ENCODE measurements at places on chromosomes 3 and 15.

- DNase-seq = no peak
Measured at GRCh38 chr15:41921167-41921566, 27.3 kb upstream of the SPTBN5 start.

DNA sequence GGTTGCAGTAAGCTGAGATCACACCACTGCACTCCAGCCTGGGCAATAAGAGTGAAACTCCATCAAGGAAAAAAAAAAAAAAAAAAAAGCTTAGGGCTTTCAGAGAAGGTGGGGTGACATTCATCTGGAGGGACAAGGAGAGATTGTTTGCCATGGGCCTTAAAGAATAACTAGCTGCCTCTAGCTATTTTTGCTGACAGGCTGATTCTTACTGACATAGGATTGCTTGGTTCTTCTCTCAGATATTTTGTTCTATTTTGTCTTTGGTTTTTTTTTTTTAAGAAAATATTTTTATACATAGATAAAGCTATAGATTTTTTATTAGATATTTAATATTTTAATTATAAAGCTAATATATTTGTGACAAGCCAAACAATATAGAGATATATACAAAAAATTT lies 24.2 kb upstream of the PIAS1 start:
- no peak for DNase-seq

DNA sequence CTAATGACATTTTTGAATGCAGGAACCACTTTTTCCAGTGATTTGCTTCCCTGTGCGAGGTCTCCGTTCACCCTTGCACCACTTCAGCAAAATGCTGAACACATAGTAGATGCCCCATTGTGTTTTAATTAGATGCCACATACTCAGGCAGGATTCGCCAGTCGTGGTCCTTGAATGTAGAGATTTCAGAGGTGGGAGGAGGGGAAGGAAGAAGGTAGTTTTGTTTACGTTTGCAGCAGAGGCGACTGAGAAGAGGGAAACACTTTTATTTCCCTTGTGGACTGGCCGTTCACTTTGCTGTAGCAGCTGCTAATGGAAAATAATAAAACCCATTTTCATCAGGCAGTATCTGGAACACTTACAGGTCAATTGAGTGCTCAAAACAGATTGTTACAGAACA lies 262.8 kb upstream of the TBL1XR1 start:
- DNase-seq = no peak

GRCh38 chr15:58549785-58550074 lies 117.9 kb downstream of the LIPC start:
- no peak for DNase-seq

- DNase-seq = no peak
Measured at GRCh38 chr15:31405200-31405920, 78.7 kb downstream of the KLF13 start.

GRCh38 chr3:97340940-97341339 lies 423.6 kb upstream of the ARL6 start:
- DNase-seq = no peak

DNA sequence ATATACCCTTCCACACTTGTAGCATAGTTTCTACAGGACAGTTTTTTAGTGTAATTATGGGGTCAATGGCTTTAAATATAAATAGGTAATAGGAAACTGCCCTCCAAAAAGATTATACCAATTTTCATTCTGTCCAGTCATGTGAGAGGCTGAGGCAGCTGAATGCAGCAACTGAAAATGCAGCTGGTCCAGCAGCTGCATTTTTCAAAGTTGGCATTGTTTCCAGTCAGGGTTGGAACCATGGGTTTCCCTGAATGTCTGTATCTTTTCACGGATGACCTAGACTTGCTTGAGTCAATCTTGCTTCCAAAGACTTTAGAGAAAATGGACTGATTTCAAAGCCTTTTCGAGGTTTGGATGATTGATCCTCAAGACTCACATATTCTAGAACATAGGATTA lies 9.9 kb upstream of the KNL1 start:
- DNase-seq = no peak

DNA sequence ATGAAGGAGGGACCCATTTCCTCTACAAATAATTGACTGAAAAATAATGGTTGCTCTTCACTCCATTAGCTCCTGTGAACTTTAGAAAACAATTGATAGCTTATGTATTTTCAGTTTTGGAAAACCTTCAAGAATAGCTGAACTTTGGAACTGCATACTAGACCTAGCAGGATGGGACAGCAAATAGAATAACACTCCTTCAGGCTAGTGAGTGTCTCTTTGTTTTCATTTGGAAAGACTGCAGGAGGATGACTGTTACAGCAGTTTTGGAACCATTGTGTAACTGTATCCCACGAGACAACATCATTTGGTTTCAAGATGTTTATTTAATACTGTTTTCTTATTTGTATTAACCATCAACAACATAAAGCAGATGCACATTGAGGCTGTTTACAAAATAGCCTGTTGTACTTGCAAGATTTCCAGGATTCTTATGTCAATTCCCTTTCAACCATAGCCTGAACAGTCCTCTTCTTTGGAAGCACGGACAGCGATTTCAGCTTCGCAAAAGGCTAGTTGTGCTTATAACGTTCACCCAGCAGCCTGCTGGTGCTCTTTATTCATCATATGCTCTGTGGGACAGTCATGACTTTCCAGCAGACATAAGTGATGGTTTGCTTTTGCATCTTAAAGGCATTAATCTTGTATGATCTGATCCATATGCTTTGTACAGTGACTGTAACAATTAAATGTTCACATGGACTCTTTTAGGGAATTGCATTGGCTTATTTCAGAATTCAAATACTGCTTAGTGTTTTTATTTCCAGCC lies 335.5 kb downstream of the IL5RA start:
- DNase-seq = no peak

GRCh38 chr15:90887037-90887481 lies 2.8 kb downstream of the FES start:
- DNase-seq = no peak

- no peak for DNase-seq
Measured at GRCh38 chr15:82549199-82549665, 9.0 kb upstream of the RPS17 start.

- no peak for DNase-seq
Measured at GRCh38 chr3:151307131-151307530, 9.5 kb downstream of the GPR87 start.

DNA sequence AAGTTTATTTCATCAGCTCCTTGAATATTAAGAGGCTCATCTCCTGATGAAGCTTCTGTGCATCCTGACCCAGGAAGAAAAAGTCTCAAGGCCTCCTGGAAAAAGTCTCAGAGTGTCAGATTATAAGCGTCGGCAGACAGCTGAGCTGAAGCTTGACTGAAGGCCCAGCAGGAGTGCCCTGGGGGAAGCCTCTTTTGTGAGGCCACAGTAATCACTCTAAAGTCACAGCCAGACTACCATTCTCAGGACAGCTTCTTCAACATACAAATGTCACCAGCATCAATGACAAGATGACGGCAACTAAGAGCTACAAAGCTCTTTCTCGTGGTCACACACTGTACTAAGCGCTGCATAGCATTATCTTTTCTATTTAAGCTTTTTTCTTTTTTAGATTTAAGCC lies 72.7 kb upstream of the LRRN1 start:
- DNase-seq = no peak

- DNase-seq = no peak
Measured at GRCh38 chr3:69201658-69202057, 79.3 kb upstream of the LMOD3 start.

GRCh38 chr3:108501535-108501934 lies 8.9 kb downstream of the MYH15 start:
- DNase-seq = no peak

DNA sequence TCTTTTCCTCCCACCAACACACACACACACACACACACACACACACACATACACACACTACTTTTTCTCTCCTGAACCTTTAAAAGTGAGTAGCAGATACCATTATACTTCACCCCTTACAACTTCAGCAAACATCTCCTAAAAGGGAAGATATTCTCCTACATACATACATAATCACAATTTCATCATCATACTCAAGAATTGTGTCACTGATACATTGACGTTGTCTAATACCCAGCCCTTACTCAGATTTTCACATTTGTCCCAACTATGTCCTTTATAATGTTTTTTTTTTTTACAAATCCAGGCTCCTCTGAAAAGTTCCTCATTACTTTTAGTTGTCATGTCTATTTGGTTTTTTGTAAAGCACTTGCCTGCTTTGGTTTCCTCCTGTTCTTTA lies 18.5 kb downstream of the ABHD6 start:
- DNase-seq = no peak

DNA sequence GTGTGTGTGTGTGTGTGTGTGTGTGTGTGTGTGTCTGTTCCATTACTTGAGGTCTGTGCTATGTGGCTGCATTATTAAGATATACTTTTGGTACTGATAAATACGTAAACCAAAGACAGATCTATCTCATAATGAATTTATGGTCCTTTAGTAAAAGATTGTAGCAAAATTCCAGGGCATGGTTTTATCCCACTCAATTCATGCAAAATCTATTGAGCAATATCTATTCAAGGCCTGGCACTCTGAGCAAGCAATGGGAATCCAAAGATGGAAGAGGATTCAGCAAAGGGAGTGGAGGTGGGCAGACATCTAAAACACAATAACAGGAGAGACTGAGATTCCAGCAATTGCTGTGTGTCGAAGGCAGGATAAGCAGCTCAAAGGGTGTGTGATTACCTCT lies 86.8 kb downstream of the RFTN1 start:
- no peak for DNase-seq

GRCh38 chr3:138329127-138329983 lies at the start of gene NME9:
Gene NME9 (minus strand): TSS chr3:138329851. CDS start chr3:138329335, 516 bp downstream.
- peak; percentile 55 for DNase-seq

DNA sequence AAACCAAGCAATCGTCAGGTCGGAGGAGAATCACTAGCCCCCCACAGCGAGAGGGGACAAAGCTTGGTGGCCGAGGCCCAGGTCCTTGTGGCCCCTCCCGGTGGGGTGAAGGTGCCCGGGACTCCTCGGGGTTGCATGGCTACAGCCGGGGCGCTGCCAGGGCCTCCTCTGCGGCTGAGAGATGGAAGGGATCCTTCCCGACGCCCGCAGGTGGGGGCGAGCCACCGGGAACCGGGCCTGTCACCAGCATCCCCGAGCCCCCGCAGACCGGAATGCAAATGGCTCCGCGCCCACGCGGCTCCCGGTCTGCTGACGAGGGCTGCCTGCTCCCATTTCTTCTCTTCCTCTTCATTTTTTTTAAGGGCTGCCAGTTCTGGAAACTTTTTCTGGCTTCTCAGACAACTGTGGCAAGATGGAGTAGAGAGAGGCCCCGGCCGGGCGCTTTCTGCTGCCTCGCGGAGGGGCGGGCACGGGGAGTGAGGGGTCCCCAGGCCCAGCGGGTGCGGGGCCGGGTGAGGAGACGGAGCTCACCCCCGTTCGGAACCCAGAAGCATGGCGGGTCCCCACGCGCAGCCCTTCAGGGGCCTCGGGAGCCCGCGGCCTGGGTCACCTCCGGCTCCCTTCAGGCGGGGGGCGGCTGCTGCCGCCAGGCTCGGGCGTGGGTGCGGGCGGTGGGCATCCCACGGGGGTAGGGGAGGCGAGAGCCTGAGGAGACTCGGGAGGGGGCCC lies 27.5 kb downstream of the MELTF start:
- no peak for DNase-seq

DNA sequence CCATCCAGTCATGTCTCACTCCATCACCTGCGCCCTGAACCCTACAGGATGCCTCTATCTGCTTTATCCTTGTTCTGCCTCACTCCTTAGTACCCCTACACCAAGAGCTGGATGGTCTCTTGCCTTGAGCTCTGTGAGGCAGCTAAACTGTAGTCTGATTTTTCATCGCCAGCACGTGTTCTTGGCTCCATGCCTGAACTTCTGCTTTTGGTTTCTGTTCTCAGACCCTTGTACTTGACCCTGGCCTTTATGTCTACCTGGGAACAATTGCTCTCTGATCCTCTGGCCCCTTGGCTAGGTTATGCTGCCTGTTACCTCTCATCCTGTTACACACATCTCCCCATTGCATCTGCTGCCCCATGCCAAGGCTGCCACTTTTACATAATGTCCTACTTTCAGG lies 318.0 kb upstream of the LMCD1 start:
- DNase-seq = no peak

GRCh38 chr3:141875374-141875892 lies 1.0 kb upstream of the ATP1B3 start:
- peak; percentile 38 for DNase-seq

DNA sequence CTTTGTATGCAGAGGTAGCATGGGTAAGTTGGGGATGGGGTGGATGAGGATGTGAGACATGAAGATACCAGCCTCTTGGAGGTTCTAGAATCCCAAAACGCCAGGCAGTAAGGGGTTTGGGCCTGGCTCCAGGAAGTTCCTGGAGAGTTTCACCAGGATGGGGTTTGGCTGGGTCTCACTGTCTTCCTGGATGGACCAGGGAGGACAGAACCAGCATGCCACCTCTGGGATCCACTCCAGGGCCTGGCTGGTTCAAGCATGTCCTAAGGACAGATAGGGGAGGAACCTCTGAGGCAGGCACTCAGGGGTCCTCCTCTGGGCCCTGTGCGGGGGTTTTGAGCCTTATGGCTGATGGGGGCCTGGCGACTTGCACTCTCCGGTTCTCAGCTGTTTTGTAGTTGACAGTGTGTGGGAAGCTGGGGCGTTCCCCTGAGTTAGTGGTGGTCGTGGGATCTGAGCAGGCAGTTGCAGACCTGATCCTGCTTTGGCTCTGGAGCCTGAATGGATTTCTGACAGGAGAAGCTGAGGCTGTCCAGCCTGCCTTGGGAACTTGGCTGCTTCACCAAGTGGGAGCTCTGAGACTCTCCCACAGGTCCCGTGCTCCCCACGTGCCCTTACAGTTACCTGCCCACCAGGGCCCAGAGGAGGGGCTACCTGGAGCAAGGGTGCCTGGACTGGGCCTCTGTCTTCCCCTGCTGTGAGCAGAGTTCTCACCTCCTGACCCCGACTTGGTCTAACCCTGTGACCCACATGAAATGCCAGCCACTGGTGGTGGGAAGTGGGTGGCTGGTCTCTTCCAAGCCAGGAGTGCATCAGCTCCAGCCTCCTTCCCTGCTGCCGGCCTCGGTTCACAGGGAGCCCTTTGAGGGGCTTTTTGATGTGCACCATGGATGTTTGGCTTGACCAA lies 128.4 kb downstream of the EEFSEC start:
- DNase-seq = no peak

DNA sequence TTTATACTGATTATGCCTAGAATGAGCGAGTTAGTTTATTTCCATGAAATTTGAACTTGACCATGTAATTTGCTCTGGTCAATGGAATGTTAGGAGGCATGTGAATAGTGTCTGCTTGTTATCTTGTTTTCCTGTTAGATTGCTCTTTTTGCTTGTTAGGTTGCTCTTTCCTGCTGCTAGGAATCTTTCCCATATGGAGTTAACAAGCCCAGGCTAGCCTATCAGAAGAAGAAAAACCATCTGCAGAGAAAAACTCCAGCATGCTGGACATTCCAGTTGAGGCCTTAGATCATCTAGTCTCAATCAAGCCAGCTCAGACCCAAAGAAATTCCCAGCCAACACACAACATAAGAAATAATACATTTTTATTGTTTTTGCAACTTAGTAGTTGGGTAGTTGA lies 470.2 kb upstream of the AGTR1 start:
- DNase-seq = no peak

DNA sequence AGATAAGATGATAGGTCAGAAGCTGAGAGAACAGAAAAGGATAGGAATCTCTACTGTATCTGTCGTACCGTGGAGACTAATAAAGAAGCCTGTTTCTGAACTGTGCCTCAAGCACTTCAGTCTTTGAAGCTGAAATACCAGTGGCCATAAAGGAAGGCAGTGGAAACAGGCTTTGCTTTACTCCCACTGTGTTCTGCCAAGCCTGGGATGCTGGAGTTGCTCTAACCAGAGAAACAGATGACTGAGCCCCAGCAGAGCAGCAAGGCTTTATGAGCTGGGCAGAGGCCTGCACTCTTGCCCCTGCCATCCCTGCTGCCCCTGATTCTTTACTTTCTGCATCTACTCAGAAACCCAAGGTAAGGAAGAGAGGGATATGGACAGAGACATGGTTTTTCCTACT lies 89.4 kb downstream of the PDE8A start:
- DNase-seq = no peak

Measured in retinal pigment epithelial cell (primary cell).